ENCODE measurements at places on chromosomes 6 and 20.

DNA sequence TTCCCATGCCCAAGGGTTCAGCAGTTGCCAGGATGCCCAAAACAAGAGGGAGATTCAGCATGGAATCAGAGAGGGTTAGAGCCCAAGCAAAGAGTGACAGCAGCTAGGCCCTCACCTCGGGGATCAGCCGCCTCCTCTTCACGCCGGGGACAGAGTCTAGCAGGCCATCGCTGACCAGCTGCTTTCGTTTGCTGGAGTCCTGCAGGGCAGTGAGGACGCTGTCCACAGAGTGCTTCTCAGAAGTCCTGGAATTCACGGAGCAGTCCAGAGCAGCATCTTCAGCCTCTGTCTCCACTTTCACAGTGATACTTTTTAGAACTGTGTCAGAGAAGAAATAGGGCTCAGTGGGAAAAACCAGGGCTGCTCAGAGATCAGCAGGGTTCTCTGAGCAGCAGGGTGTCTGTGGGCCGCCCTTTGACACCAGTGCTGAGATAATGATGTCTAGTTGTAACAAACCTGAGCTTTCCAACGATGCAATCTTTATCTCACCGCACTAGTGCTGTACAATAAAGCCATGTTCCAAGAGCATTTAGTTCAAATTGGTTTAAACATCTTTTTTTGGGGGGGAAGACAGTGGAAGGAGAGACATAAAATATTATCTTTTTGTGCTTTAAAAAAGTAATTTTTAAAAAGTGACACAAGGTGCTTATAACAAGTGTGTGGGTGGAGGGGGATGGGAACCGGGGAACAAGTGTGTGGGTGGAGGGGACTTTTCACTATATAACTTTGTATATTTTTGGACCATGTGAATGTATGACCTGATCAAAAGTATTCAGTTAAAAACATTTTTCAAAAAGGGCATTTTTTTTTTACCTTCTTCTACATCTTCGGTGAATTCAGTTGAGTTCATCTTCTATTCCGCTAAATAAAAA lies 16.6 kb downstream of the BEND3 start:
- no peak for DNase-seq

- no peak for DNase-seq
Measured at GRCh38 chr20:39013662-39014109, 51.5 kb downstream of the DHX35 start.

DNA sequence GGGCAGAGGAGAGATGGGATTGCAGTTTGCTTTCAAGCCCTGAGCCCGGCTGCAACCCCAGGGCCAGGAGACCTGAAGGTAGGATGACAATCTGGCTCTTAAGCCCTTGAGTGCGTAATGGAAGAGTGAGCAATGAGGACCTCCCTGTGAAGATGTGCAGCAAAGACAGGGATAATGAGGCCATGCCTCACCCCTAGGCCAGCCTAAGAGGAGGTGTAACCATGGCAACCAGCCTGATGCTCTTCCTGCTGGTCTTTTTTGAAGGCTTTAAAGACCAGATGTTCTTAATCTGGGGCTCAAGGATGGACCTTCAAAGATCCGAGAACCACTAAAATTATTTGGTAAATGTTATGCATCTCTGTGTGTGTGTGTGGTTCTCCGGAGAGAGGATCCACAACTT lies 8.2 kb downstream of the ARHGAP40 start:
- DNase-seq = no peak

DNA sequence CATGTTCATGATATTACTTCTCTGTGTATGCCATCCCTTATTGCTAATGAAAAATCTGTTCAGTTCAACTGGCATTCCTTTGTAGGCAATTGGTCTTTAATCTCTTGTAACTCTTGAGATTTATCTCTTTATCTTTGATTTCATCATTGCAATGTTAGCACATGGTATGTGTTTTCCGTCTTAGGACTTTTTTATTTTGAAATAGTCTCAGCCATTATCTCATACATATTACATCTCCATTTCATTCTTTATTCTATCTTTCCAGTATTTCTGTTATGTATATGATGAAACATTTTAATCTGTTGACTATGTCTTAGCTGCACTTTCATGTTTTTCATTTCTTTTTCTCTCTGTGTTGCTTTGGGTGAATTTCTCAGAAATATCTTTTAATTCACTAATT lies 58.1 kb downstream of the VSTM2L start:
- DNase-seq = no peak

DNA sequence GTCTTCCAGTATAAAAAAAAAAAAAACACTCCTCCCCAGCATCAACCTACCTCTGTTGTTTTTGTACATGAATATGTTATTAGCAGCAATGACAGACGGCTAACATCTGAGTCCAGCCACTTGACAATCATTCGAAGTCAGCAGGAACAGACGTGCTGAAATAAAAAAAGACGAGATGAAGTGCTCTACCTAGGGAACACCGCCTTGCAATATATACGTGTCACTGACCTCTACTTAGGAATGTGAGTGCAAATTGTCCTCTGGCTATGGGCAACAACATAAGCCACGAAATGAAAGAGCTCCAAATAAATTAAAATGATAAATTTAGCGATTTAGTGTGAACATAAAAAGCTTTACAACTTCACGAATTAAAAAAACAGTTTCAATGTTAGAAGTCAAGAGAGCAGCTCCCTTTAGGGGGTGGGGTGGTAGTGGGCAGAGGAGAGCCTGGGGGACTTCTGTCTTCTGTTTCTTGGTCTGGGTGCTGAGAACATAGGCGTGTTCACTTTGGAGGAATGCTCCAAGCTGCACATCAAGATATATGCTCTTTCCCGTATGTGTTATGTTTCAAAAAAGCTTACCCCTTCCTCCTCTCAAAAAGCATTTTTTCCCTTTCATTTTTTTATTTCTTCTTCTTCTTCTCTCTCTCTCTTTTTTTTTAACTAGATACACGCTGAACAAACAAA lies 23.3 kb downstream of the EDN1 start:
- DNase-seq = no peak
